KBM-7 (cell line): ENCODE measurements at places on chromosomes 16 and 17.

DNA sequence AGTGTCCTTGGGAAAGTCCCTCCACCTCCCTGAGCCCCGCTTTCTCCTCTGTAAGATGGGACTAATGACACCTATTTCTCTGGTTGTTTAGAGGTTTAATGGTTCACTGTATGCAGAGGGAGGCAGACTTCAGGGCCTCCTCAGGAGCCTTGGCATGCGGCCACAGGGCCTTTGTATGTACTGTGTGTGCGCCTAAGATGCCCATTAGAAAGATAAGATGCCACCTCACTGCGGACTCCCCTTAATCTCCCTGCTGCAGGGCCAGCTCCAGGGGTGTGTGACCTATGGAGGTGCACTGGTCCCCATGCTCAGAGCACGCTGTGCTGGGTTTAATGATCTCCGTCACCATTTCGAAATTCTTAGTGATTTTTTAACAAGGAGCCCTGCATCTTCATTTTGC is 59.3 kb downstream of the TMEM235 start:
- DNase-seq: no peak

GRCh38 chr17:1847191-1847590 is 17.4 kb downstream of the RPA1 start:
- no peak for DNase-seq

DNA sequence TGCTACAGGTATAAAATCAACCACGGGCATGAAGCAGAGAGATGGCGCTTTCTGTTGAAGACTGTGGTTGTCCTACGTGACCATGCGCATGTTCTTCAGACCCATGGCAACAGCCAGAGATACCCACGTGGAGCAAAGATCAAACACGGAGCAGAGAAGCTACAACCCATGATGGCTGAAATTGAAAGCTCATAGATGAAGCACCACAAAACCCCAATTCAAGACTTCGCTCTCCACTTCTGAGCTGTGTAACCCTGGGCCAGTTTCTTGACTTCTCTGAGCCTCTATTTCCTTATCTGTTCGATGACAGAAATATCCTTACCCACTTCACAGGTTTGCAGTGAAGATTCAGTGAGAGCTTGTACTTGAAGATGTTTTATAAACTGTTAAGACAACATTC is 49.6 kb downstream of the C16orf95 start:
- DNase-seq: no peak

DNA sequence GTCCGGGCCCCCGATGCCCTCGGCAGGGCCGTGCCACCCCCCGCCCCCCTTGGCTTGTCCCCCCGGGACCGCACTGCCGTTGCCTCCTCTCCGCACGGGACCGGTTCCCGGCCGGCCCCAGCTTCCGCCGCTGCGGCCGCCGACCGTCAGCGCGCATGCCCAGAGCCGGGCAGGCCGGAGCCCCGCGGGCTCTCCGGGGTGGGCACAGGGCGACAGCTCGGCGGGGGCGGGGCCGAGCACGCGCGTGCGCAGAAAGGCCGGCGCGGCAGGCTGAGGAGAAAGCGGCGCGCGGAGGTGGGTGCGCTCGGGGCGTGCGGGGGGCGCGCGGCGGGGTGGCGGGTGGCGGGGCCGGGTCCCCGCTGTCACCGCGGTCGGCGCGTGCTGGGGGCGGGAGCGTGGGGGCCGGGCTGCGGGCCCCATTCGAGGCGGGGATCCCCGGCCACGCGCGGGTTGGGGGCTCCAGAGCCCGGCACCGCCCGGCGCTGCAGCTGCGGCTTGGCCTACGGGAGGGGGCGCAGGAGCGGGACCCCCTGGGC is at the start of gene TBC1D24:
TBC1D24 (plus strand) TSS at position 251 of the 536 bp plus-strand sequence. CDS start 21,022 bp downstream, outside the sequence.
- peak; percentile 78 for DNase-seq

DNA sequence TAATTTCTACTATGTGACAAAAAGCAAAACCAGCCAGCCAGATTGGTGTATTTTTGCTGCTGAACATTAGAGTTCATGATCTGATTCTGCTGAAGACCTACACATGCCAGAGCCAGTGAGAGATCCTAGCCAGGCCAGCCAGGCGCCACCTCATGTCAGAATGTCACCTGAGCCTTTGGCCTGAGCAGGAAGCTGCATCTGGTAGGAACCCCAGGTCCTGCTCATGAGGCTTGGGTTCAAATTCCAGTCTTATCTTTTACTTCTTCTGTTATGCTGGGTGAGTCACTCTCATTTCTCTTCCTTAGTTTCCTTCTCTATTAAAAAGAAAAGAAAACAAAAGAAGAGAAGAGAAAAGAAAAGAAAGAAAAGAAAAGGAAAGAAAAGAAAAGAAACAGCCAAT is 585.1 kb upstream of the CDH5 start:
- DNase-seq: no peak

GRCh38 chr16:28297784-28298510 is 5.6 kb downstream of the SBK1 start:
- no peak for DNase-seq

GRCh38 chr17:42026857-42027589 is 7.1 kb downstream of the NKIRAS2 start:
- no peak for DNase-seq
